WERI-Rb-1 (cell line): ENCODE measurements at places on chromosomes 7 and 10.
A peak's percentile ranks its signal among the peaks of the same experiment; 100 is the strongest.

- no peak for DNase-seq
Observed at GRCh38 chr10:114523876-114524275, 119.6 kb upstream of the AFAP1L2 start.

DNA sequence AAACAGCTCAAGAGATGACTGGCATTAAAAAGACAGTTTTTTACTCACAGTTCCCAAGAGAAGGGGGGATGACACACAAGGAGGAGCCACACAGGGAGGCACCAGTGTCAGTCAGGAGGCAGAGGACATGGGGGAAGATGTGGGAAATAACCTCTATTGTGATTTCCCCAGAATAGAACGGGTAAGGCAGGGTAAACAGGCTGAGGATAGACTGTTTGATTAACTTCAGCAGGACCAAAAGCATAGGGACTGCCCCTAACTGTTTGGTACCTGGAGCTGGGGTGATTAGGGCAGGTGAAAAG is 60.7 kb downstream of the RAPGEF5 start:
- no peak for DNase-seq

DNA sequence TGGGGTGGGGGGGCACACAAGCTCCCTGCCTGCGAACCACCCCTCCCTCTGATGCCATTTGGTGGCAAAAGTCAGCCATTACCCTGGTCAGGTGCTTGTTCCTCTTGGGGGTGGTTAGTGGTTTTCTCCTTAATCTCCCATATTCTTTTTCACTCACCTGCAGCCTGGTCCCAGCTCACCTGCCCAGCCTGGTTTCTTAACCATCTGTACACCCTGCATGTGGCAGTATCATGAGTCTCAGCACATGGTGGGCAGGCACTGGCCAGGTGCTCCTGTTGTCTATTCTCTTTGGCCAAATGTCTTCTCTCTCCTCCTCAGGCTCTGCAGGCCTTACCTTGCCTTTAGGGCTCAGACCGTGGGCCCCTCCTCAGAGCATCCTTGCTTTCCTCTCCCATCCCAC is 30.5 kb downstream of the OGDH start:
- no peak for DNase-seq

GRCh38 chr10:17007418-17007770 is 122.2 kb downstream of the CUBN start:
- DNase-seq: no peak

GRCh38 chr7:116122972-116123595 is 87.3 kb upstream of the TES start:
- DNase-seq: no peak

DNA sequence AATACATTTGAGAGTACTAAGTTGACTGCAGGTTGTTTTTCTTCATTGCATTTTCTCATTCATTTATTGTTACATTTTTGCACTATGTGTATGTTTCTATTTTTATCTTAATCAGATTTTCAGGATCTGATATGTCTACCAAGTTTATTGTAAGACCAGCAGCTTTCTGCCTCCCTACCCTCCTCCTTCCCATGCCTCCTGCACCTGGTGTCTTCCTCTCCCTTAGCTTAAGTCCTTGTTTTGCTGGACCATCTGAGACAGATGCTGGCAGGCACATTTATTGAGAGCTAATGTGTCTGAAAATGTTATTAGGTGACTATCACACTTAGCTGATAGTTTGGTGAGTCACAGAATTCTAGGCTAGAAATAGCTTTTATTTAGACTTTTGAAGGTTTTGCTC is 79.6 kb downstream of the ANLN start:
- DNase-seq: no peak

DNA sequence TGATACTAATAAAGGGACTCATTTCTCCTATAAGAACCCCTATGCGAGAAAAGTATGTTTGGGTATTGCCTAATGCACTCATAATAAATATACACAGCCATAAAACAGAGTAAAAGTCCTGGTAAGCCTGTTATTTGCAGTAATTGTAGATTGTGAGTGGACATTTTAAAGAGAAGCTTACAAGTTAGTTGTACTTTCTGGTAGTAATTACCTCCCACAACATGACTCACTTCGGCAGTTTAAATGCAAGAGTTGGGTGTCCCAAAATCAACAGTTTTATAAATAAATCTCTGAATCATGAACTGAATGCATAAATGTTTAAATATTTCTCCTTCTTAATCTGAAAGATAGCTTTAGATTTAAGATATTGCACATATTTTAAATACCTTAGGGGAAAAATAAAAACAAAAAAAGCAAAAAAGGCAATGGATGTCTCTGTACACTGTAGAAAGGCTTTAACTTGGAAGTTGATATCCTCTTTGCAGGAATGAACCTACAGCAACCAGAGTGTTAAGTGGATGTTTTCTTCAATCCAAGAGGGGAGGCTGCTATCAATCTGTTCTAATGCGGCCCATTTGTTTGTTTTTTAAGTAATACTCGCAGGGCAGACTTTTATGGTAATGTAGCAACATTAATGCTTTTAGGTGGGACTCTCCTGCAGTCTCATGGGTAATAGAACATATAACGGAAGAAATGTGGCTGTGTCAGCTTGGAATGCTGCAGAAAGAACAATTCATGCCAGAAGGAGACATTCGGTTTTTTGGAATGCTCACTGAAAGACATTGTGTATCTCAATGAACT is 57.3 kb upstream of the ZEB1 start:
- no peak for DNase-seq

GRCh38 chr10:97518301-97519043 is 19.7 kb downstream of the UBTD1 start:
- no peak for DNase-seq

- no peak for DNase-seq
Observed at GRCh38 chr10:119651514-119652360, 557 bp downstream of the BAG3 start.

DNA sequence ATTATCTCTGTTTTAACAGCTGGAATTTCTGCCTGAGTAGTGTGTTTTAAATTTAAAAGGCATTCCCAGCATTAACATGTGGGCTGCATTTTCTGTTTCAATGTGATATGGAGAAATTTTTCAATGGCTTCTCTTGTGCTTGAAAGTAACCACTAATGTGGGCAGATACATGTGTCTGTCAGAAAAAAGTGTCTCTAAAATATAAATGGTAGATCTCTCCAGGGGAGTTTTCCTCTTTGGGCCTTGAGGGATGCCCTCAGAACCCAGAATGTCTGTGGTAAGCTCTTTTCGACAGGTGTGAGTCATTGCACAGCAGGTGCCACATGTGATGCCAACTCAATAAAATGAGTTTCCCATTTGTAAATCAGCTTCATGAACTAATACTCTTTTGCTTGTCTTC is 221.1 kb downstream of the SEMA3E start:
- DNase-seq: no peak

GRCh38 chr7:43868681-43869005 is 674 bp downstream of the MRPS24 start:
- DNase-seq: no peak

DNA sequence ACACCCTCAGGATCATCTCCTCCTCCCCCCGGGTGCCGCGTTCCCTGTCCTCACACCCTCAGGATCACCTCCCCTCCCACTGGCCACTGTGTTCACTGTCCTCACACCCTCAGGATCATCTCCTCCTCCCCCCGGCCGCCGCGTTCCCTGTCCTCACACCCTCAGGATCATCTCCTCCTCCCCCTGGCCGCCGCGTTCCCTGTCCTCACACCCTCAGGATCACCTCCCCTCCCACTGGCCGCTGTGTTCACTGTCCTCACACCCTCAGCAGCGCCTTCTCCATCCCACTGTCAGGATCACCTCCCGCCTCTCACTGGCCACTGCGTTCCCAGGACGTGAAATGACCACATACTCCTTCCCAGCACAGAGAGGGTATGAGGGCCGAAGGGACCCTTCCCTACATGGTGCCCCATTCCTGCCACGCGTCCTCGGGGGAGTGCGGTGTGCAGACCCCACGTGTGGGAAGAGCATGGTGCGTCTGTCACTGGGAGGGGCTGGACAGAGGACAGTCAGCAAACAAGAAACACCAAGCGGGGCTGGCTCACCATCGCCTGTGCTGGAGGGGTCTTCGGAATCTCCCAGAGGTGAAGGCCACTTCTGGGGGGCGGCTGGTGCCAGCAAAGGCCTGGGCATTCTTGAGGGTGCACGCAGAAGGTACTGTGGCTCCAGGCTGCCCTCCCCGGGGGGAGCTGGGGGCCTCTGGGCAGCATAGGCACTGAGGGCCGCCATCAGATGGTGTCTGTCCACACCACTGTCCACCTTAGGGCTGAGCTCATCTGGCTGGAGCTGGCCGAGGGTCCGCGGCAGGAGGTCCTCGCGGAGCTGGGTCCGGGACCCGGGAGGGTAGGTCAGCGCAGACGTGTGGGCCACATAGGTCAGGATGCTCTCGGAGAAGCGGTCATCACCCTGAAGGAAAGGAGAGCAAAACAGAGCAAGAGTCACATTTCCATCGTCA is 421.0 kb downstream of the PTPRN2 start:
- no peak for DNase-seq

GRCh38 chr10:78955206-78955605 is 113.6 kb upstream of the ZMIZ1 start:
- no peak for DNase-seq

GRCh38 chr7:26449175-26450165 is 157.8 kb downstream of the SNX10 start:
- DNase-seq: no peak

- no peak for DNase-seq
Observed at GRCh38 chr10:132974886-132975830, 32.8 kb upstream of the CFAP46 start.

DNA sequence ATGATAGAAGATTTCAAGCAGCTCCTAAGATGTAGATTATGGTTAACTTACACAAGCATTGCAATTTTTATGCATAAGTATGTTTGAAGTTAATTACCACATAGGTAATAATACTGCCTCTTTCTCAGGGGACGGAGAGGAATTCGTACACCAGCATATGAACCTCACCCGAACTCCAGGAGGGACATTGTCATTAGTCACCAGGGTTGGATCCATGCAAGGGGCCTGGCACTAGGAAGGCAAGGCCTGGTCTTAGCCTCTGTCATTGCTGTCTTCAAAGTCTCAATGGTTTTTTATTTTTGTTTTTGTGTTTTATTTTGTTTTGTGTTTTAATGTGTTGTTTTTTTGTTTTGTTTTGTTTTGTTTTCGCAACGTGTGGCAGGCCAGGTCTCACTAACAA is 145.6 kb upstream of the PPP2R2D start:
- no peak for DNase-seq

GRCh38 chr7:2046581-2047565 is 185.9 kb downstream of the MAD1L1 start:
- DNase-seq: peak; percentile 72

DNA sequence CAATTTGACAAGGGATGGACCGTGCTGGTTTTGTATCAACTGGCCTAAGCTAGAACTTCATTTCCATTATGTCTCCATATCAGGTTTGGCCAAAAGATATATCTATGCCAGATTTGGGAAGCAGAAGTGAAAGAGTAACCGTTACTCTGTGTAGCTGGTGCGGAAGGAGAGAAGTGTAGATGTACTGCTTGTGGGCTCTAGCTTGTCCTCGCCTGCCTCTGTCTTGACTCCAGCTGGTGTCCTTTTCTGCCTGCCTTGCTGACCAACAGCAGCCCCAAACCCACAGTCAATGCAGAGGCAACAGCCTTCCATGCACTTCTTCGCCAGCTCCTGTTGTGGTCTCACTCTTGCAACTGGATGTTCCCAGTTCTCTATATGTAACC is 128.5 kb downstream of the KIF20B start:
- DNase-seq: no peak

DNA sequence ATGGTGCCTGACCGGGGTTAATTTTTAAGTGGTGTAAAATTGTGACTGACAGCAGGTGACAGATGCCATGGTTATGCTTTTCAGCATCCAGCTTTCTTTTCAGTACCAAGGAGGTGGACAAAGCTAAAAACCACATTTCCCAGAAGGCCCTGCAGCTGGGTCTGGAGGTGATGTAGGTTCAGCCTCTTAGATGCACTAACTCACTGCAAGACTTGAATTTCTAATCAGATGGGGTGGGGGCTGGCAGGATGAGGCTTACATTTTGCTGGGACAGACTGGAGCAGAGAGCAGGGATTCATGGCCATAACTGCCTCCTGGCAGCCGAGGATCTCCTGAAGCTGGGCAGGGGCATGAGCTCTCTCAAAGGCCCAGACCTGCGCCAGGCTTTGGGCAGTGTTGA is 52.4 kb downstream of the PDIA4 start:
- DNase-seq: no peak

DNA sequence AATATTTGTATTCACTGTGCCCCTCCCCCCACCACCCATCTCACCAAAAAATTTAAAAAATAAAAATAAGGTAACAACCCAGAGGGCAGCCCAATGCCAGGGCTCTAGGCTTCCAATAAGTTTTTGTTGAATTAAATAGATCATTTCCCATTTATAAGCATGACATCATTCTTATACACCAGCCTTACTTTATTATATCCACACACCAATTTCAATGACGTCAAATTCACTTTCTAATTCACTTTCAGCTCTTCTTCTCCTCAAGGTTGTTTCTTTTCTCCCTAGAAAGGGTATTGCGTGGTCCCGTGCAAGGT is 1.2 kb upstream of the DKK1 start:
- DNase-seq: no peak

- no peak for DNase-seq
Observed at GRCh38 chr10:106557951-106558733, 606.4 kb downstream of the SORCS1 start.

DNA sequence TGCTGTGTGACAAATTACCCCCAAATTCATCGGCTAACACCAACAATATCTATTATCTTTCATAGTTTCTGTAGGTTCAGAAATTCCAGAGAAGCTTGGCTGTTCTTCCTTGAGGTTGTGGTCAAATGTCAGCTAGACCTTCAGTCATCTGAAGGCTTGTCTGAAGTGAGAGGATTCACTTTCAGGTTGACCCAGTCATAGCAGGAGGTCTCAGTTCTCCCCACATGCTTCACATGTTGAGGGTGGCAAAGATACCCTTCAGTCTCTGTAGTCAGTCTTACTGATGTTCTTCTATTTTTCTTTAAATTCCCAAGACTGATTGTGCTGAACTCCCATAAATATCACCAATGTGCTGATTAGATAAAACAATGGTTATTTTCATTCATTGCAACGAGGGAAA is 1692.0 kb downstream of the REEP3 start:
- no peak for DNase-seq

DNA sequence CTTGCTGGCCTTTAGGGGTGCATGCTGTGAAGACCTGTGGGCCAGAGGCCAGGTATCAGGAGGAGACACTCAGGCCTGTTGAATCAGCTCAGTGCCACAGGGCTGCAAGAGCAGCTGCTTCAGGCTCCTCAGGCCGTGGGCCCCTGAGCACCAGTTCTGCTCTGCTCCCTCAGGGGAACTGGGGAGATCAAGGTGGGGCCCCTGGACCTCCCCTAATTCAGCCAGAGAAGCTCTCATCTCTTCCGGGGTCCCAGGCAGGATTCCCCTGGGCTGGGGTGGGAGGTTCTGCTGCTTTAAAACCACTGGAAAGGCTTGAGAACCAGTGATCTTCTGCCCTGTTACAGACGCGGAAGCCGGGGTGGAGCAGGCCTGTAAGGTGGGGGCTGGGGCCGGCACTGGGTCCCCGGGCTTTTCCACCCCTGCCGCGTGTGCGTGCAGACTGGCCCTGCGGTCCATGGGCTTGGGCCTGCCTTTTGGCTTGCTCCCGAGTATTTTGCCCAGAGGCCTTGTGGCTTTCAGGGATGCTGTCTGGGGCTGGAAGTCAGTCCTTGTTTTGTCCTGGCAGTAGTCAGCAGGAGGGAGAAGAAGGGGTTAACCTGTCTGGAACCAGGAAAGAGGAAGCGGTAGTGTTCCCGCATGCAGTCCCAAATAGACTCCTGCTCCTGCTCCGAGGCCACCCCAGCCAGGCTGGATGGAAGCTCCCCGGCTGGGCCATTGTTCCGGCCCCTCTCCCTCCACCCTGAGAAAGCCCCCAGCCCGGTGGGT is 74.3 kb downstream of the LHPP start:
- DNase-seq: no peak
